GM19239 (cell line): ENCODE measurements at places on chromosomes 6 and 20.

GRCh38 chr6:11705483-11705882, 73.1 kb downstream of the ADTRP start:
- DNase-seq = no peak

GRCh38 chr20:9403448-9403847, 110.9 kb upstream of the LAMP5 start:
- no peak for DNase-seq

DNA sequence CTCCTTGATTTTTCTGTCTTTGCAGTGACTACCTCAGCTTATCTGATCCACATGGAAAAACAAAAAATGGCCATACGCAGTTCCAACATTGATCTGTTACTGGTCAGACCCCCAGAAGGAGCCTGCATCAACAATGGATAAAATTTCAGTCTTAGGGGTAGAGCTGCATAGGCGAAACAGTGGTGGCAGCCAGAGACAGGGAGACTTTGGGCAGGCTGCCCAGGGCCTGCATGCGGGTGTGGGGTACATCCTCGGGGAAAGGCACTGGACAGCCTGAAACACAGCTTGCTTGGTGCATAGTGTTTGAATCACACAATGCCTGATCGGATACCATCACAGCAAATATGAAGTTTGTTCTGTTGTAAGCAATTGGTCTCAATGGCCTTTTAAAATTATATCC, 847.8 kb downstream of the QKI start:
- DNase-seq = no peak

GRCh38 chr20:25225642-25226432, 22.0 kb upstream of the PYGB start:
- DNase-seq = no peak
